SJSA1 (cell line): ENCODE measurements at places on chromosomes 5 and 9. TPM values are rescaled to one million over a fixed set of nuclear protein-coding genes. Genes with fewer than 3 reads are reported as not detected.

Gene GGTA1
- not detected in 2 replicates for total RNA-seq

DNA sequence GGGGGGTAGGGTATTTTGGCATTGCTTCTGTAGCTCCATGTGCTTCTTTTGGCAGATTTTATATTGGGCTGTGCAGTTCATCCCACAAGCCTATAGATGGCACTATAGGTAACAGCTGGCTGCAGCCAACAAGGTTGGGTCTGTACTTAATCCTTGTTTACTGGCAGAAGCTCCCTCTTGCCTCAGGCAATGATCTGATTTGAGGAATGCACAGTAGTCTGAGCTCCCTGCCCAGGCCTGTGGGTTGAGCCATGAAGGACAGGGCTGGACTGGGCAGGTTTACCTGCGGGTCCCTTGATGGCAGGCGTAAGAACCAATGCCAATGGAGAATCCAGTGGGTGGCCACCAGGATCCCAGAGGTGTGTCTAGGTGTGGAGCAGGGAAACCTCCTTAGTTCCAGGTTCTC, 11.7 kb upstream of the OR1J2 start:
- no peak for DNase-seq
- H3K4me3 ChIP-seq: no peak overlapping the region
- H3K36me3 ChIP-seq: no peaks in the 10 kb centered on the region
- no peak overlapping the region for H3K27ac ChIP-seq
- no peaks in the 10 kb centered on the region for H3K4me1 ChIP-seq

- no peak for DNase-seq
- H3K27ac ChIP-seq: no peak overlapping the region
- no peaks in the 10 kb centered on the region for H3K4me1 ChIP-seq
- no peaks in the 10 kb centered on the region for H3K36me3 ChIP-seq
- no peak overlapping the region for H3K4me3 ChIP-seq
- no peaks in the 10 kb centered on the region for H3K27me3 ChIP-seq
Observed at GRCh38 chr9:1606253-1606652, 408.9 kb upstream of the SMARCA2 start.

DNA sequence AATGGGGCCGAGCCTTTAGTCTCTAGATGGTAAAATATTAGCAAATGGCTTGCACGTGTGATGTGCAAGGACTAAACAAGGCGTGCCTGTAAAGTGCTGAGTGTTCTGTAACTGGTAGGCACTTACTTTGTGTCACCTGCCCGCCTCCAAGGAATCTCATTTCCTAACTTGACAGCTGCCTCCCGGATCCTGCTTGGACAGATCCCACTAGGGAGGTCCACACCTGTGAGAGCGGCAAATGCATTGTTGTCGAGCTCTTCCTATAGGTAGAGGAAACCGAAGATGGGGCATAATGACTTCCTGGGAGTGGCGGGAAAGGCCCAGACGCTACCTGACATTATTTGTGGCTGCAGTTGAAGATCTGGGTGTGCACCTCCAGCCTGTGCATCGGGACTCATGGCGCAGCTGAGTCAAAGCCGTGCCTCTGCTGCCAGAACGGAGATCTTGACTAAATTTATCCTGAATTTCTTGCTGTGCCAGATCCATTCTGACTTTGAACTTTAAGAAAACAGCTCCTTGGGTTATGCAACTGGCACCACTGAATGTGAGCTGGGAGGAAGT, 79.8 kb downstream of the TENT4A start:
- H3K4me3 ChIP-seq: no peak overlapping the region
- no peak for DNase-seq
- peaks cover 9% of the 10 kb centered on the region; the same call in 1 of the 2 replicates for H3K27me3 ChIP-seq
- no peaks in the 10 kb centered on the region for H3K36me3 ChIP-seq
- H3K27ac ChIP-seq: no peak overlapping the region
